ENCODE measurements at places on chromosomes 5 and 9.

GRCh38 chr5:149834246-149834855, 104.2 kb downstream of the PPARGC1B start:
- DNase-seq = peak; percentile 96

DNA sequence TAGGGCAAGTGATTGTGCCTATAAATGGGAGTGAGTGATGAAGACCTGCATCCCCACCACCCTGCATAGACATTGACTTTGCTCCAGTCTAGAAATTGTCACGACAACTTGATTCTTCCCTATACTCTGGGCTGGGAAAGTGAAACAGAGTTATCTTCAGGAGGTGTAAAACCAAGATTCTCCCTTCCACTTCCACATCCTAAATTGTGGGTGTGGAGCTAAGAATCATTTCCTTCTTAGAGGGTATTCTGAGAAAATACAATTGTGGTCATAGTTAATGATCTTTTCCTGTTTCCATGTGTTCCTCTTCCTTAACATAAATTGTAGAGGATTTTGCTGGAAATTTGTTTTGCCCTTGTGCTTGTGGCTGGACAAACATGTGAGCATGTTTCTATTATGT, 96.8 kb upstream of the PJA2 start:
- no peak for DNase-seq

DNA sequence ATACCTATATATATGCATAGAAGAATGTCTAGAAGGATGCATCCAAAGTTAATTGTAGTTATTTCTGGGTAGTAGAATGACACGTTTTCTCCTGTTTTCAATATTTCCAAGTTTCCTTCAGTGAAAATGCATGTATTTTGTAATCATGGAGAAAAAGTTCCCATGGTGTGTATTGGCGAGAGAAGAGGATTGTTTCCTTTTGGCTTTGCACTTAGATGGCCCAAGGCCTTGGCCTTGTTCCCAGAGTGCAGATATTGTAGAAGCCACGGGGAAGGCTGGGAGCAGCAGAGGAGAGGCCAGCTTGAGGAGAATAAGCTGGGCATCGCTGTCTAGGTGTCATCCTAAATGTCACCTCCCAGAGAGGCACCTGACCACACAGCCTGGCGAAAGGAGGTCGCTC, 44.0 kb downstream of the IRF1 start:
- DNase-seq = peak; percentile 58

GRCh38 chr5:74342948-74343682, 297.4 kb downstream of the ENC1 start:
- DNase-seq = peak; percentile 78

DNA sequence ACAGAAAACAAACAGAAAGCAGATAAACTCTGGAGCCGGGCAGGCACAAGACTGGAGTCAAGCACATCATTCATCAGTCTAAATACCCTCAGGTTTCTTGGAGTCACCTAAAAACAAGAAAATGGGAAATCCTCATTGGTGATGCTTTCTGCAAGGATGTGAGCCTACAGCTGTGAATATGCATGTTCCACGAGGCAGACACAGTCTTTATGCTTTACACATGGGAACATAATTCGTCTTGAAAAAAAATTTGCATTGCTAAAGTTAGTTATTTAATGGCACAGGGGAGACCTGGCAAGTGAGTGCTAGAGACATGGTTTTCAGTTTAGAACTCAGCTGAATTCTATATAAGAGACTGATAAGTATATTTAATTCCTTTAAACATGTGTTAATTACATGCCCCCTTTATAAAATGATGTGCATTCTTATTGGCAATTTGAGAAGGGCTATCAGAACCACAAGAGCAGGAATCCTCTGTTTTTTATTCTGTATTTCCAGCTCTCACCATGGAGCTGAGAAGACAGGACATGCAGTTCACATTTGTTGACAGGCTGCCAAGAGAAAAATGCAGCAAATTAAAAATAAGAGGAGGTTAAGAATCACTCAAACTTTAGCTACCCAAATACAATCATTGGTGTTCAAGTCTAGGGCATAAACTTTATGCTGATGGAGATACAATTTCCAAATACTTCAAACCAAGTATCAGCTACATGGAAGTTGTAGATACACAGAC, 438.0 kb upstream of the MPDZ start:
- peak; percentile 70 for DNase-seq

- DNase-seq = peak; percentile 83
These were observed 5.9 kb upstream of the NREP start for GRCh38 chr5:111762895-111763294.

GRCh38 chr5:171840066-171840465, 54.4 kb downstream of the SMIM23 start:
- no peak for DNase-seq

- DNase-seq = no peak
These were observed 5.4 kb downstream of the RGS3 start for GRCh38 chr9:113468716-113469448.

DNA sequence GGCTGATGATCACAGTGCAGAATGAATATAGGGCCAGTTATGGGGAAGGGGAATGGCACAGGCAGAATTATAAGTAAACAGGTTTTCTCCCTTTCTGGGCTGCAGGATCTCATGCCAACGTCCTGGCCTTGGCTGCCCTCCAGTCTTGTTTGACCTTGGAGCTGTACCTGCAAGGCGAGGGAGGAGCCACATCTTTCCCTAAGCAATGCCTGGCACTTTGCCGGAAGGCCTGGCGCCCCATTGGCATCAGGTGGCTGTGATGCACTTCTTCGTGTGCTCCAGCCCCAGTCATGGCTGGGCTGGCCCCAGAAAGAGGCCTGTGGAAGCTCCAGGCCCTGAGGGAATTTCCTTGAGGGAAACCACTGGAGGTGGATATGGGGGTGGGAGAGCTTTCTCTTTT, 16.7 kb upstream of the IQGAP2 start:
- no peak for DNase-seq

All from choroid plexus epithelial cell (primary cell).